Stomach (tissue), 19 donors: ENCODE measurements at places on chromosomes 2 and 18.

- DNase-seq: peak; percentile 29
Measured at GRCh38 chr2:221969087-221969829, 329.5 kb downstream of the PAX3 start.

GRCh38 chr2:100246163-100247145 lies 75.8 kb downstream of the LONRF2 start:
- no peak for DNase-seq

- no peak for DNase-seq
Measured at GRCh38 chr2:181372646-181373040, 84.5 kb upstream of the ITGA4 start.

DNA sequence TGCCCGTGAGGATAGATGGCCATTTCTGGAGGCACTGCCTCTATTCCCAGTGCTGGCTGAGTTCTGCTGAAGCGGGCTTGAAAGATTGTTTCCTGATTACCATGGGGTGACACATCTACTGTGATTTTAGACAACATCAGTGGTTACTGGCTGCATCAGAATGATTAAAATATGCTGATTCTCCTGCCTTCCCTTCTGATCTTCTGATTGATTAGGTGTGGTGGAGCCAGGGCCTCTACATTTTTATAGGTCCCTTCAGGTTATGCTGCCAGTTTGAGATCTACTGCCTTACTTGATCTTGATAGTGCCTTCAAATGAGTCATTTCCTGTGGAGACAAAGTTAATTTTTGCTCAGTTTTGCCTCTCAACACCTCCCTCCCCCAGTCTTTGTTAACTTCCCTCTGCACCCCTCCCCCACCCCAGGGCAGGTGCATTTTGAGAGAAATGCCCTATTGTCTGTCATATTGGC lies 31.6 kb upstream of the SNORC start:
- peak; percentile 48 for DNase-seq

- DNase-seq: no peak
Measured at GRCh38 chr2:107589079-107589491, 237.6 kb upstream of the RGPD4 start.

DNA sequence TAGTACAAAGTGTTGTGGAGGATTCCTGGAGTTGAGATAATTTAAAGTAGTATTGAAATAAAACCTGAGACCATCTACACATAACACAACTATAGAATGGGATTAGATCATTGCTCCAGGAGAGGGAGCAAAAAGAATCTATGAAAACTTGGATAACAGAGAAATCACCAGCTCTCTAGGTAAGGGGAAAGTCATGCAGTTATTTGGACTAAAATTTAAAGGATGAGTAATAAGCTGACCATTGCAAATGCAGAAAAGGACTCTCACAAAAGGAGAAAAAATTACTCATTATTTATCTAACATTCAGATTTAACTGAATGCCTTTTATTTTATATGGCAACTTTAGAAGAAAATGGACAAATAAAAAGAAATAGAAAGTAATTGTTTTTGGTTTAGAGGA lies 1399.8 kb upstream of the ACVR2A start:
- DNase-seq: no peak

GRCh38 chr2:223944166-223944702 lies 901 bp downstream of the WDFY1 start:
- DNase-seq: peak; percentile 76

GRCh38 chr18:2982452-2983269 lies 30.3 kb downstream of the LPIN2 start:
- DNase-seq: no peak

- no peak for DNase-seq
Measured at GRCh38 chr2:200320344-200320743, 13.9 kb downstream of the SPATS2L start.

DNA sequence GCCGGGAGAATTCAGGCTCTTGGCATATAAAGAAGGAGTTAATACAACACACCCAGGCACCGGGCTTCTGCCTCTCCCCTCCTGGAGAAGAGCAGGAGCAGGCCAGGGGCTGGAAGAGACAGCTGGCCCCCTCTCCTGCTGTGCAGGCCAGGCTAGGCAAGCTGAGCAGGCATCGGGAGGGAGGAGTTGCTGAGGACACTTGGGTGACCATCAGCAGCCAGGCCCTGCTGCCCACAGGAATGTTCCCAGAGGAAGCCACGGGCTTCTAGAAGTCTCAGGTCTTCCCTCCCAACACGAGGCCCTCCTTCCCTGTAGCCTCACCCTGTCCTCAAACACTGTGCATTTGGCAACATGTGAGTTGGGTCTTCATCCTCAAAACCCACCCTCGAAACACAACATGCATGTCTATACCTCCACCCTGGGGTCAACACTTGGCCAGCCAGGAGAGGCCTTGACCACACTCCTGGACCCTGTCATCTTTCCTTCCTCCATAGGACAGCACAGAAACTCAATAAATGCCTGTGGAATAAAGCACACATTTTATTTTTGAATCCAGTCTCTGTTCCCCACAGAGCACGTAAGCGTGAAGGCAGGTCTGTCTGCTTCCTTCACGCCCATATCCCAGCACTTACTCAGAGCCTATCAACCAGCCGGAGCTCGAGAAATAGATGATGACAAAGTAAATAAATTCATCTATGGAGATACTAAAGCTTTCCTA lies 433.8 kb upstream of the ID2 start:
- no peak for DNase-seq

DNA sequence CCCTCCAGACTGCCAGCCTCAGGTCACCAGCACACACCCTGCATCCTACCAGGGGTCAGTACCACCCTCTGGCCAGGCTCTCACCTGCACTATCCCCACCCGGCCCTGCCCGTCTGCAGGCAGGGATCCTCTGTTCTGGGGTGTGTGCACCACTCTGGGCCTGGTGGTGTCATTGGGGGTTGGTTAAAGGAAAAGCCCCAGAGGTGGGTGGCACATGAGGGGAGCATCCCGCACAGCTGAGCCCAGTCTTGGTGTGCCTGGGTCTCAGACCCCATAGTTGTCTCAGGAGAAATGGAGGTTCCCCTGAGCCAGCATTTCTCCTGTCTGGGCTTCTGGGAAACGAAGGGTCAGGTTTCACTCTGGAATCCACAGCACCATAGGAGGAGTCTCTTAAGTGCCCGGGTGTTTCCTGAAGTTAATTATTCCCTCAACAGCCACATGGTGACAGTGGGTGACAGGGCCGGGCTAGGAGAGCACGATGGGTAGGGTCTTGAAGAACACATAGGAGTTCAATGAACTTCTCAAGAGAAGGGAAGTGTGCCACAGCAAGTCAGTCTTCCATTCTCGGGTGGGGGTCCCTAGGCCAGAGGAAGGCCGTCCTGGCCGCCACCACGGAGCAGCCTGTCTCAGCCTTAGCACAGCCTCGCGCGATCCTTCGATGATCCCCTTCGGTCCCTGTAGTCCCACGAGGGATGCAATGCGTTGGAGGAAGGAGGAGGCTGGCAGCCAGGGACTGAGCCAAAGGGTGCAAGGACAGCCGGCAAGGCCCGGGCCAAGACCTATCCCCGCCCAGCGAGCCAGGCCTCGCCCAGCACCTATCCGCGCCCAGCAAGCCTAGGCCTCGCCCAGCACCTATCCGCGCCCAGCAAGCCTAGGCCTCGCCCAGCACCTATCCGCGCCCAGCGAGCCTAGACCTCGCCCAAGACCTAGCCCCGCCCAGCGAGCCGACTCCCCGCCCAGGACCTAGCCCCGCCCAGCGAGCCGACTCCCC lies 1.1 kb upstream of the FARP2 start:
- peak; percentile 93 for DNase-seq

DNA sequence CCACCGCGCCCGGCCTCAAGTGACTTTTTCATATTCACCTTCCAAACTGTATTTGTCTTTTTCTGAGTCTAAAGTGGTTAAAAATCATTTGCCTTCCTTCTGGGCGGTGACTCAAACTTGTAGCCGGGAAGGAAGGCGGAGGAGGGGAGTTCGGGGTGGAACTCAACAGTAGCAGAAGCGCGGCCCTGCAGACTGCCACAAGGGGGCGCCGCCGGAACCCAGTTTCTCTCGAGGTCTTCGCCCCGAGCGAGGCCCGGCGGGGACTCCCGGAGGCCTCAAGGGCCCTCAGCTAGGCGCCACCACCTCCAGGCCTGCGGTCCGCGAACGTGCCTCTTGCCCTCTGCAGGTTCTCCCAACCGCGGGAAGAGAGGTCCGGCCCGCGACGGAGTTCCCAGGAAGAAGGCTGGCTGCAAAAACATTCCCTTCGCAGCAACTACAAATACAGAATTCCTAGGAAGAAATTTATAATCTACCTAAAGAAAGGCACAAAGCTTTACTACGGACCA lies 16.8 kb upstream of the ITM2C start:
- peak; percentile 94 for DNase-seq

DNA sequence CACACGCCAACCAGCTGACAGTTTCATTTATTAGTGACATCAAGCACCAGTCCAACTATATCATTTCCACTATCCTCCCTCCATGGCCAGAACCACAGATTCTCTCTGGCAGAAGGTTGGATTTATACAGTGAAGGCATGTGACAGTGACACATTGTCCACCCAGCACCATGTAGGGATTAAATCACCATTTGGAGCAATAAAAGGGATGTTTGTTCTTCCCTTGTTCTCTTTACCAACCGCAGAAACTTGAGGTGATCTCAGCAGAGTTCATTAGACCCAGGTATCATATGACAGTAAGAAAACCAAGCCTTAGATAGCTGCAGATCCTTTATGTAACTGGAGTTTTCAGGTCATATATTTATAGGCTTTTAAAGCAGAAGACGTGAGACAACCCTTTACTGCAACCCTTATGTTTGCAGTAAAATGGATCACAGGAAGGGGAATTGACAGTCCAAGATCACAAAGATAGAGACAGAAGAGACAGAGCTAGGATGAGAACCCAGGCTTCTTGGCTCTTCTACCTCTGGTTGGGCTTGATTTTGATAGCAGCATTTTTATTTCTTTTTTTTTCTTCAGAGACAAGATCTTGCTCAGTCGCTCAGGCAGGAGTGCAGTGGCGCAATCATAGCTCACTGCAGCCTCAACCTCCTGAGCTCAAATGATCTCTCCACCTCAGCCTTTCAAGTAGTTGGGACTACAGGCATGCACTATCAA lies 80.1 kb downstream of the XDH start:
- DNase-seq: no peak
